ENCODE measurements at places on chromosomes 5 and 9.
A peak's percentile ranks its signal among the peaks of the same experiment; 100 is the strongest.

DNA sequence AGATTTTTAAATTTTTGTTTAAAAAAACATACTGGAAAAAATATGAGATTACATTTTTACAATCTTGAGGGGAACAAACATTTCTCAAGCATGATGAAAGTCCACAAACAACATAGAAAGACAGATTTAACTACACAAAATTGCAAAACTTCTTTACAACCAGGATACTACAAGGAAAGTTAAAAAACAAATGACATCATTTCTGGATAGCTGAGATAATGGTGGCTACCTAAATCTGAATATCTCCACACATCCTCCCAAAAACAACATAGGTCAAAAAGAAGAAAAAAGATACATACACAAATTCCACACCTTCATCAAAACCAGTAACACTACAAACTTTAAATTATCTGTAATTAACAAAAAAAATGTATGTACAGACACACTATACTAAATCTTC lies 120.8 kb upstream of the TNPO1 start:
- no peak for DNase-seq

DNA sequence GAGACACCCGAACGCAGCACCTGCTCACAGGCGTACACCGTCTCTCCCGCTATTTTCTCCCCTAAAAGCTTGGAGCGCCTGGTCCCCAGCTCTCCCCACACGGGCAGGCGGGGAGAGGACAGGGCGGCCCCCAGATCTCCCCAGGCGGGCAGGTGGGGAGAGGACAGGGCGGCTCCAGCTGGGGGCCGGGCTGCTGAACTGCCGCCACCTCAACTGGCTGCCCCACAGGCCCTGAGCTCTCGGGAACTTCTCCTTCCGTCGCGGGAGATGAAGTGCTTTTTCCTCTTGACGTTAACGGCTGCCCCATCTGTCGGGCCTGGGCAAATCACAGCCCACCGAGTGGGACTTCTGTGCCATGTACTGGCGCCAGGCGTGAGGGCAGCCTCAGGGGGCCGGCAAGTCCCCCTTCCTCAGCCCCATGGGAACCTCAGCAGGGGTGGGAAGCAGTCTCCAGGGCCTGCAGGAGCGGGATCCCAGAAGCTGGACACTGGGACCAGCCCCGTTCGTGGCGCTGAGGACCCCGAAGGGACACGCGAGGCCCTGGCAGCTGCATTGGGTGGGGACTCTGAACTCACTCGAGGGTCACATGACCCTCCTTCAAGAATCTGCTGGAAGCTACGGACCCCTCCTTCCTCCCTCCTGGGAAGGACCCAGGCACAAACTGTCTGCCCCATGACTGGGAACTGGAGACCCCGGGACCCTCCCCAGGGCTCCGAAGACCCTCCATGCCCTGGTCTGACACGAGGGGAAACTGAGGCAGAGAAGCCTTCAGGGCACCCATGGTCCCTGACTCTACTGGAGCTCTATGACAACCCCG lies 5.7 kb upstream of the EGFL7 start:
- no peak for DNase-seq

- no peak for DNase-seq
Measured at GRCh38 chr9:109482391-109482916, 15.7 kb downstream of the PTPN3 start.

- DNase-seq, result no peak
Measured at GRCh38 chr5:168324859-168325630, 33.6 kb downstream of the WWC1 start.

GRCh38 chr9:130898552-130898852 lies 1.9 kb upstream of the QRFP start:
- no peak for DNase-seq

GRCh38 chr9:116327701-116328405 lies 174.3 kb downstream of the PAPPA start:
- DNase-seq, result no peak

- DNase-seq, result no peak
Measured at GRCh38 chr9:69260161-69260560, 64.9 kb upstream of the ENTREP1 start.

GRCh38 chr5:11143456-11144267 lies 382.6 kb upstream of the DAP start:
- DNase-seq, result no peak

- DNase-seq, result no peak
Measured at GRCh38 chr9:25350011-25350410, 328.2 kb downstream of the TUSC1 start.

DNA sequence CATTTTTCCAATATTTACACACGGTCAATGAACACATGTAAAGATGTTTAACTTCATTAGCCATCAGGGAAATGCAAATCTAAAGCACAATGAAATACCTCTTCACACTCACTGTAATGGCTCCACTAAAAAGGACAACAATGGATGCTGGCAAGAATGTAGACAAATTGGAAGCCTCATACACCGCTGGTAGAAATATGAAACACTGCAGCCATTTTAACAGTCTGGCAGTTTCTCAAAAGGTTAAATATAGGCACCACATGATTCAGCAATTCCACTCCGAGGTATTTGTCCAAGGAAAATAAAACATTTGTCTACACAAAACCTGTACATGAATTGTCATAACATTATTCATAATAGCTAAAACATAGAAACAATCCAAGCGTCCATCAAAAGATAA lies 20.0 kb downstream of the RNF145 start:
- DNase-seq, result no peak

DNA sequence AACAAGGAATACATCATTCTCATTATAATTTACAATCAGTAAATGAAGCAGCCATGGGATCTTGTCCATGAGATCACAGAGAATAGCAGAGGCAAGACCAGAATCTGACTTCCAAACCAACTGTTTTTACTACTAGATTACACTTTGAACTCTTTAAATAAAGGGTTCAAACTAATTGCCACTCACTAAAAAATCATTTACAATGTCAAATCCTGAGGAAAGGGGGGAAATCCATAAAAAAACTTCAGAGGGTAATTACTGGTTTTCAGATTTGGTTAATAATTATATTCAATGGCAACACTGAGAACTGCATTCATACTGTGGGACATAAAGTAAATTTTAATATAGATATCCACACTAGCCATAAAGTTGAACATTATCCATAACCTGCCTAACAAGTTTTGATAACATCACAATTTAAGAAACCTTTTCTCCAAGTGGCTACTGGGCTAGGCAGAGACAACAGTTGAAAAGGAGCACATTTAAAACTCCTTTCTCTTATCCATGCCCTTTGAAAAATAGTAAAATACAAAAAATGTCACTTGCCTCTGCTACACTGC lies 15.9 kb downstream of the PLPP1 start:
- DNase-seq, result no peak

- DNase-seq, result no peak
Measured at GRCh38 chr5:55440188-55440646, 94.5 kb downstream of the PLPP1 start.

DNA sequence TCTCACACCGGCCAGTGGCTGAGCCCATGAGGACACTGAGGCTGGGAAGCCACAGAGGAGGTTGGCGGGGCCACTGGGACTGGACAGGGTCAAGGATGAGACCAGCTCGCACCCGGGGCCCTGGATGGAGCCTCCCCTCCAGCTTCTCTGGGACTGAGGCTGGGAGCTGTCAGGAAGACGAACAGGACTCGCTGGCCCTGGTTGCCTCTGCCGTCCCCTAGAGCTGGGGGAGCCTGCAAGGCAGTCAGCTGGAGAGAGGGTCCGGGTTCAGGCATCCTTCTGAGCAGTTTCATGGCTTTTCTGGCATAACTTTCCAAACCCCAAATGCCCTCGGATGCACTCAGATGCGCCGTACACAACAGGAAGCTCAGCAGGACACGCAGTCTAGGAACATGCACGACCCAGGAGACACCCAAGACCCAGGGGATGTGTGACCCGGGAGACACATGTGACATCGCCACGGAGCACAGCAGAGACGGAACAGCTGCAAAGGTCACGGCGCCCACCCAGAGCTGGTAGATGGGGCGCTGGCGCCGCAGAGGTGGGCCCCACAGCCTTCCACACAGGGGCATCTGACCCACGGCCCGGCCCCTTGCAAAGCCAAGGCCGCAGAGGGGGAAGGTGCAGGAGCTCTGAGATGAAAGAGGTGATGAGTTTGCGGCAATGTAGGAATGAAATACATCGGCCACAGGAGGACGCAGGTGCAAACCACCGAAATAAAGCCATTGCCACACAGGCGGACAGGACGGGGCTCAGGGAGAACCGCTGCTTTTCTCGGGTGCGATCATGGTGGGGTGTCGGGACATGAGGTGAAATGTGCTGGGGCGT lies 17.1 kb downstream of the TPPP start:
- no peak for DNase-seq

DNA sequence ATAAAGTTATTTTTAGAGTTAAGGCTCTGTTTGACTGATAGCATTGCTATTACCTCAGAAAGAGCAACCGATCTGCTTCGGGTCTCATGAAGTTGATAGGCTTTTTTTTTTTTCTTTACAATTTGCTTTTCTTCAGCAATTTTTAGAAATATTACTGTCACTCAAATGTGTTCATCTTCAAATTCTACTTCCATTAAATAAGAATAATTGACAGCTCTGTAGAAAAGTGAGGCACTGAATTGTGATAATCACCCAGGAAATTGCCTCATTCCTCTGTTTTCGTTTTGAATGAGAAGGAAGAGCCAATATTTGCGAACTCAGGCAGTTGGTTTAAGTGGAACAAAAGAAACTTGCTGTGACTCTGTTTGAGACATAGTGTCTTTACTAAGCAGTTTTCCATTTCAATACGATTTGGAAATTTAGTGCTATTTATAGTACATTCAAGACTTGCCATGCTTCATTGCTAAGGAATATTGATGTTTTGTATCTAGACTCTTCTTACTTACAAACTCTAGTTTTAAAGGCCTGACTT lies 700.5 kb upstream of the CDH10 start:
- DNase-seq, result no peak

- DNase-seq, result no peak
Measured at GRCh38 chr5:78286290-78286689, 8.2 kb downstream of the AP3B1 start.

- no peak for DNase-seq
Measured at GRCh38 chr5:101292199-101292598, 389.1 kb upstream of the ST8SIA4 start.

DNA sequence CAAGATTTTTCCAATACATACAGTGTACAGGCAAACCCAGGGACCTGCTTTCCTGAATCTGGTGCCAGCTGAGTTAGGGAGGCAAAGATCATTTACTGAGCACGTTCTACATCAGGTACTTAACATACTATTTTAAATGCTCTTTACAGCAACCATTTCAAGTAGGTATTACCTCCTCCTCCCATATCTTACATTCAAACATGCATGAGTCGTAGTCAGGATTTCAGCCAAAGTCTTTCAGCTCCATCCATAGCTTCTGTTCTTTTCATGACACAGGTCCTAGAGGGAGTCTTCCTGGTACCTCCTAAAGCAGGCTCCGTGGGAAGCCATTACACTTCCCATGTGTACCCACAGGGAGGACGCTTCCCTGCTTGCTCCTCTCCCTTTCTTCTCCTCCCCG lies 11.7 kb downstream of the KCNV2 start:
- no peak for DNase-seq

DNA sequence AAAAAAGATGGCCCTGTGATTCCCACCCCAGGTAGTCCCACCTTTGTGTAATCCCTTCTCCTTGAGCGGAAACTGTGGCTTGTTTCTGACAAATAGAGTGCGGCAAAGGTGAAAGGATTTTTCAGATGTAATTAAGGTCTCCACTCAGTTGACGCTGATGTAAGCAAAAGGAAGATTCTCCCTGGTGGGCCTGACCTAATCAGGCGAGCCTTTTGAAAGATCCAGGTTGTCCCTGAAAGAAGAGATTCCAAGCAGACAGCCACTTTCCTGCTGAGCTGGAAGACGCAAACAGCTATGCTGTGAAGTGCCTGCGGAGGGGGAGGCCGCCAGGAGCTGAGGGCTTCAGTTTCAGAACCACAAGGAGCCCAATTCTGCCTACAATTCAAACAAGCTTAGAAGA lies 24.1 kb downstream of the PTGES start:
- DNase-seq, result no peak

GRCh38 chr9:93865245-93865644 lies 89.9 kb downstream of the BARX1 start:
- no peak for DNase-seq

GRCh38 chr9:126724226-126724625 lies 80.6 kb upstream of the ZBTB43 start:
- DNase-seq, result no peak

DNA sequence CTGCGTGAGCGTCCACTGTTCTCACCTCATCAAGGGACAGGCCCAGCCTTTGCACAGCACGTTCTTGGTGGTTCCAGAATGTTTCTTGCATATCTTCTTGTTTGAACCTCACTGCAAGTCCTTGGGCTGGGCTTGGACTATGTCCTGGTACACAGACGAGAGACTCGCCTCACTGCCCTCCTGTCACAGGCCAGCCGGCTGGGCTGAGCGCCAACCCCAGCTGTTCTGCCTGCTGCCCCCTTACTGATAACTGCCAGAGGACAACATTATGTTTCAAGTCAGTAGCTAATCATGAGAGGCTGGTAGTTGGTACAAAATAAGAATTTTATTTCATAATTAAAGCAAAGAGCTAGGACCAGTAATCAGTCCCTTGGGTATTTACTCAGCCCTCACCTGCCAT lies 52.8 kb upstream of the LRRTM2 start:
- DNase-seq, result no peak

DNA sequence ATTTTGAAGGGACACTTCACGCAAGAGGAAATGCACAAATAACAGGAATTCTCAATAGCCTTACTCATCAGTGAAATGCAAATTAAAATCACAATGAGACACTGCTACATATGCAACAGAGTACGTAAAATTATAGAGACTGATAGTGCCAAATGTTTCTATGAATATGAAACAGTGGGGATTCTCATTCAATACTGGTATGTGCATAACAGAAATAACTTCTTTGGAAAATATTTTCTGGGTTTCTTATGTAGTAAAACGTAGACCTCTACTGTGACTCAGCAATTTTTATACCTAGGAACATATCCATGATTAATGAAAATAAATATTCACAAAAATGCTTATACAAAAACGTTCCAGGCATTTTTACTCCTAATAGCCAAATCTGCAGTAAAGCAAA lies 1625.2 kb downstream of the MAT2B start:
- no peak for DNase-seq

- peak; percentile 33 for DNase-seq
Measured at GRCh38 chr5:151051066-151051930, 29.5 kb downstream of the TNIP1 start.

GRCh38 chr9:32596096-32596865 lies 23.3 kb upstream of the NDUFB6 start:
- DNase-seq, result no peak

GRCh38 chr9:5749306-5749705 lies 83.6 kb downstream of the ERMP1 start:
- DNase-seq, result no peak
